ENCODE measurements at places on chromosomes 5 and 9.

- DNase-seq = no peak
Measured at GRCh38 chr9:1129382-1129781, 79.2 kb downstream of the DMRT2 start.

DNA sequence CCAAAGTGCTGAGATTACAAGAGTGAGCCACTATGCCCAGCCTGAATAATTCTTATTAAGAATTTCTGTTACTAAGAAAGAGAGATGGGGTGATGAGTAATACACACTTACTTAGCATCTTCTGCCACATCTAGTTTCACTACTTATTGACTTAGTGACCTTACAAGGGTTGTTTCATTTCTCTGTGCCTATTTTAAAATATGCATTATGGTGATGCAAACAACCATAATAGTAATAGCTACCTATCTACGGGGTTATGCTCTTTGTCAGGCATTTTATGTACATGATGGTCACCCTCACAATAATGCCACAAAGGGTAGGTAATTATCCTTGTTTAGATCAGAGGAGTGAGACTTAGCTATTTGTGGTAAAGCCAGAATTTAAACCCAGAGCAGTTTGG lies 499.0 kb upstream of the SGCD start:
- no peak for DNase-seq

DNA sequence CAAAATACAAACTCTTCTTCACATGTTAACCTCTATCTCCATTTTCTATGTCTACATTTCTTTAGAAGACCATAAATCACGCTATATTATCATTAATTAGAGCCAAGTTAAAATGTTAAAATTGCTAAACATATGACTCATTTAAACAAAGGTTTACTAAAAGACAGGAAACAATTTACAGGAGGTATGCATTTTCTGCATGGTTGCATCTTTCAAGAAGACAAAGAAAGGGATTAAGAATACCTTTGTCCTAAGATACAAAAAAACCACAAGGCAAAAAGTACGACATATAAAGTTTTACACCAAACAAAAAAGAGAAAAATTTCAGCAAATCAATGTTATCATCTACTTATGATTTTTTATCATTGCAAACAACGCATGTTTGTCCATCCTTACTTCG lies 324.4 kb downstream of the PDE4D start:
- DNase-seq = no peak

DNA sequence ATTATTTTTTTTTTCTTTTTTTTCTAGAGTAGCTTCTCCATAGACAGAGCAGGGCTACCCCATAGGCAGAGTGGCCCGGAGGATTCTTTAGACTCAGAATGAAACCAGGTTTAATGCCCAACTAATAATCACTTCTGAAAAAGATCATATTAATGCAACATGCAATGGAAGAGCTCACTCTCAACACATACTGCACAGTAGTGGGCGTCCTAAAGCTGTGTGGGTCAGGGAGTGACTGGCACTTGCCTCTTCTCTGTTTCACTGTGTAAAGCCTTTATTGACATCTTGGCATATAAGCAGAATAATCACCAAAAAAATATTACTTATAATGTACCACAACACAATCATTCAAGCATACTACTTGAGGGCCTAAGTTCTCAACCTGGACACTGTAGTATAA lies 11.1 kb downstream of the PWWP2A start:
- no peak for DNase-seq

DNA sequence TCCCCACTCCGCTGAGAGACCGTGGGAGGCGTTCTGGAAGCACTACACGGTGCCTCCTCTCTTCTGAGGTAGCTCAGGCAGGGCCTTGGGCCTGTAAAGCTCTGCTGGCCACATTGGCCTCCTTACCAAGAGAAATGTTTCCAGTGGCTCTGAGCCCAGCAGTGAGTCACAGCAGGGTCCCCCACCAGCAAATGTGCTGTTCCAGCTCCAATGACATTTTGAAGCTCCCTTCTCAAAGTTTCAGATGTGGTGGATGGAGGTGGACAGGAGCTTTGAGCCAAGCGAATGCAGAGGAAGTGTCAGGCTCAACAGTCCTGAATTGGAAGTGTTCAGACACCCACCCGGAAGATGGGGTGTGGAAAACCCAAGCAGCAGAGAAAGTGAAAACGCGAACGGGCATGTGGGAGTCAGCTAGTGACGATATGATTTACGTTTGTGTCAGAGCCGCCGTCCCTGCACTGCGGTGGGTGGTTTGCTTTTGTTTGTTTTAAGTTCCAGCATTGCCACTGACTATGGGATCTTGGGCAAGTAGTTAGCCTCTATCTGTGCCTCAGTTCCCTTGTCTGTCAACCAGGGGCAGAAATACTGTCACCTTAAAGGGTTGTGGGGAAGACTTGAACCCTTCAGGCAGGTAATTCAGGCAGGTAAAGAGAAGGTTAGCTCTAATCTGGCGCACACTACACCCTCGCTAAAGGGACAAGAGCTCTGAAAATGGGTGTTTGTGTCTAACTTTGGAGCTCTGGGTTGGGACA lies 38.2 kb downstream of the C5orf15 start:
- peak; percentile 65 for DNase-seq

- peak; percentile 19 for DNase-seq
Measured at GRCh38 chr5:54743997-54744788, 226.6 kb downstream of the SNX18 start.

DNA sequence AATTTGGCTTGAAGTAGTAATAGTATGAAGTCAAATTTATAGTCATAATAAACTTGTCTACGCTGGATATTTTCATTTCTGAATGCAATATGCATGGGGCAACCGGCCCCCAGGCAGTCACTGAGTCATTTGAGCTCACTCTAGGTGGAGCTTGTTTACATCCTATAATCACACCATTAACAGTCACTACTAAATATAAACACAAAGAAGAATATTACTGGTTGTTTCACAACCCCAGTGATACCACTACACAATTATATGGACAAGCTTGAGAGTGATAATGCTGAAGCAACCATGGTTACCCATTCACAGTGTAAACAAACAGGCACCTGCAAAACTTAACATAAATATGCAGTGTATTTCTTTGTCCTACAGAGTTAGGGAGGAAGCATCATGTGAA lies 68.7 kb downstream of the MARCHF3 start:
- DNase-seq = no peak

DNA sequence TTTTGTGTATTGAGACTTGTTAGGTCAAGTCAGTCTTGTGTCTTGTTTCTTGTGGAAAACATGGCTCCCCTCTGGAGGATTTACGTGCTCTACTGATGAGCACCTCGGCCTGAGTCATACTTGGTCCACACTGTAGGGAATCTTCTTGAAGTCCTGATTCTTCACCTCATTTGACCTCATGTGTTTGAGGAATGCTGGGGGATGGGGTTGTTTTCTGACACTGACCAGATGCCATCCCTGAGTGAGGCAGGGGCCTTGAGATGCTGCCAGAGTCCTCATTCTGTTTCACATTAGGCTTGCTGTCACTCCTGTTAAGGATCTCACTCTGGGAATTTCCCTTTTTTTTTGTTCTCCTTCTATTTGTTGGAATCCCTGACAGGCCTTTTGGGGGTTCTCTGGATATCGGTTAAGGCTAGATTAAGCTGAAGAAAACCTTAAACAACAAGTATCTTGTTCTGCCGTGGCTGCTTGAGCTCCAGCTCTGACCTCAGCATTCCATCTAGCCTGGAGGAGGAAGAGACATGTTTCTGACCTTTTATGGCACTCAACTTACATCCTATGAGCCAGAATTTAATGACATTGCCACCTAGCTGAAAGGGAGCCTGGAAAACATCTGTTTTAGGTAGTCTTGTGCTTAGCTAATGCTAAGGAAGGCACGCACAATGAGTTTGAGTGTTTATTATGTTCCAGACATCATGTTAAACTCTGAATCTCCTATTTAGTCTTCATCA lies 20.6 kb downstream of the TCOF1 start:
- DNase-seq = no peak

DNA sequence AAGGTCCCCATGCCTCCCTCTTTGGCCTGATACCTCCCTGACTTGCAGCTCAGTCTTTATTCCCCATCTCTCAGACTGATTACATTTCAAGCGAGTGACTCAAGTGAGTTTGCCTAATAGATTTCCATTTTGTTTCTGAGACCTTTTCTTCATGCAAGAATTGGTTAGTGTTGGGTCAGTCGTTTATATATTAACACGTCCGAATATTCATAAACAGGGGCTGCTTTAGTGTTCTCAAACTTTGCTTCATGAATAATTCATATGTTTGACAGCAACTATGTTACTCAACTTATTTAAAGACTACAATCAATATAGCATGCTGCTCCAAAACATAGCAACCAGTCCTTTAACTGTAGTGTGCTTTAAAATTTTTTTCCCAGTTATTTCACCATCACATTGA lies 36.6 kb upstream of the MIER3 start:
- no peak for DNase-seq

GRCh38 chr9:116985596-116985995 lies 298.5 kb downstream of the TRIM32 start:
- DNase-seq = no peak

DNA sequence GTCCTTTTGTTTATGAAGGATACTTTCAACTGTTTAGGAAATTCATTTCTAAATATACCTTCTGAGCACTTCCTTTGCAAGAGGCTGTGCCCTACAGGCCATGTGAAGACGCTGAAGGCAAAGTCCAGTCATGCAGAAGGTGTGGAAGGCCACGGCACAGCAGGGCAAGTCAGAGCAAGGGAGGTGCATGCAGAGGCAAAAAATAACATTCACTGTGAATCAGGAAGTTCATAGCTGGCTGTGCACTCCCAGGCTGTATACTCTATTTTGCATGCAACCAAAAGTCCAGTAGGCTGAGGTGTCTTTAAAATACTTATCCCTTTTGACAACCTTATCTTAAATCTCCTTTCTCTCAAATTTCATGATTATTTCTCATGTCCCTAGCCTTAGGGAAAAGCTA lies 50.3 kb downstream of the GNAQ start:
- DNase-seq = no peak

- no peak for DNase-seq
Measured at GRCh38 chr9:571066-571465, 270.4 kb upstream of the DMRT1 start.

GRCh38 chr9:106883030-106883429 lies 20.1 kb downstream of the ZNF462 start:
- DNase-seq = no peak

- DNase-seq = no peak
Measured at GRCh38 chr9:109730228-109730627, 49.8 kb upstream of the PALM2AKAP2 start.

GRCh38 chr5:133108481-133108921 lies 56.7 kb downstream of the HSPA4 start:
- DNase-seq = no peak

DNA sequence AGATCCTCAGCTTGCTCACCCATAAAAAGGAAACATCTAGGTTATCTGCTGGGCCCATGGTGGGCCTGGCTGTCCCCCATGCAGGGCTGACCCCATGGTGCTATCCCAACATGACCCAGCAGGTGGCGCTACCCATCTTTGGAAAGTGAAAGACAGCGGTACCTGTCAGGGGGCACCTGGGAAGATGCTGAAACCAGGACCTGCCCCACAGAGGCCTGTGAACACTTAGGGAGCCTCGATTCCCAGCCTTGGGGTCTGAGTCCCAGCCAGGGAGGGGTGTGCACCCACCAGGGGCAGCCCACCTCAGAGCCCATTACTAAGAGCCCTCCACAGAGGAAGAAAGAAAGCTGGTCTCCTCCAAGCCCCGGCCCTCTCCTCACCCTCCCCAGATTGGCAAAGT lies 46.6 kb upstream of the IPPK start:
- DNase-seq = peak; percentile 85

DNA sequence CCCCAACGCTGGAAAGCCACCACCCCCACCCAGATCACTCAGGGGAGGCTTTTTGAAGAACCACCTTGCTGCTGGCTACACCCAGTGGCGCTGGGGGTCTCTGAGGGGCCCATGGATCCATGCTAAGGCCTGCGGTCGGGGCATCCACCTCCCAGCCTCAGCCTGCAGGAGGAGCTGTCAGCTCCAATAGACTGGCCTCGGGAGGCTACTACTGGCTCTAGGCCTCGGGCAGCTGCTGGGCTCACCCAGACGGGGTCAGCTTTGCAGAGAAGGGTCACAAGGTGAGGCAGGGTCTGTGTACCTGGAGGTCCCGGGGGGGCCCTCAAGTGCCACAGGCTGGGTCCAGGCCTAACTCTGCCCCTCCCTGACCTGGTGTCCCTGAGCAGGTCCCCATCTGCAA lies 193.7 kb downstream of the OLFM1 start:
- no peak for DNase-seq

DNA sequence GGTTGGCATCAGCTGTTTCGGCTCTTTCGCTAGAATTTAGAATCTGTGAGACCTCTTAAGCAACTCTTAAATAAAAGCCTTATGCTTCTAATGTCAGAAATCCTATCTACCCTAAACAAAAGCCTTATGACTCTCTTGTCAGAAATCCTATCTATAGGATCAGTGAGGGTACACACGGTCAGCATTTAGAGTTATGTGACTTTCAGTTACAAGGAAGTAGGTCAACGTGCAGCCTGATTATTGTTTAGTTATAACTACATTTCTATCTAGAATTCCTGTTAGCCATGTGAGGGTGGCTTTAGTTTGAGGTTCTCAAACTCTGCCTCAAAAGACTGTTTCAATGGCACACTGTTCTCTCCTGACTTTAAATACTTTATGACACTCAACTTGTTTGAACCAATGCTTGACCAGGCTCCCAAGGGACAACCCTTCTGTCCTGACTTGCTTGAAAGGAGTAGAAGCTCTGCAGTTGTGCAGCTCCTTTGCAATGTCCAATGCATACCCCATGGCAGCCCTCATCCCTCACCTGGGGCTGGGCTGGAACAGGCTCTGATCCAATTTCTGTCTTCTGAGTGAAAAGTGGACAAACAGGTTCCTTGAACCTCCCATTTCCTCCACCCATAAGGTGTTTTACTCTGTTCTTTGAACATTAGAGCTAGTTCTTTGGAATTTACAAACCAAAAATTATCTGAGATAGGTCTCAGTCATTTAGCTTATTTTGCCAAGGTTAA lies 251.6 kb upstream of the PIK3R1 start:
- no peak for DNase-seq

DNA sequence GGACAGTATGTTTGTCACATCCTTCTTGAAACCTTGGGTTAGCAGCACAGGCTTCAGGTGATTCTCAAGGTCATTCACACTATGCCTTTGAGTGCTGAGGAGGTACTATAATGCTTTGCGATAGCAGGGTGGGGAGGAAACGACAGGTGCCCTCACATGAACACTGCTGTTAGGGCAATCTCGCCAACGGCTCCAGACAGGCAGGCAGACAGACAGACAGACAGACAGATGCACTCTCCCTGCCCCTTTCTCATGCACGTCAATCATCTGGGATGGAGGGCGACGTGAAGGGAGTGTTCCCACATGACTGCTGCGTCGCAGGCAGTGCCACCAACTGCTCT lies 82.9 kb downstream of the RAPGEF1 start:
- DNase-seq = no peak

DNA sequence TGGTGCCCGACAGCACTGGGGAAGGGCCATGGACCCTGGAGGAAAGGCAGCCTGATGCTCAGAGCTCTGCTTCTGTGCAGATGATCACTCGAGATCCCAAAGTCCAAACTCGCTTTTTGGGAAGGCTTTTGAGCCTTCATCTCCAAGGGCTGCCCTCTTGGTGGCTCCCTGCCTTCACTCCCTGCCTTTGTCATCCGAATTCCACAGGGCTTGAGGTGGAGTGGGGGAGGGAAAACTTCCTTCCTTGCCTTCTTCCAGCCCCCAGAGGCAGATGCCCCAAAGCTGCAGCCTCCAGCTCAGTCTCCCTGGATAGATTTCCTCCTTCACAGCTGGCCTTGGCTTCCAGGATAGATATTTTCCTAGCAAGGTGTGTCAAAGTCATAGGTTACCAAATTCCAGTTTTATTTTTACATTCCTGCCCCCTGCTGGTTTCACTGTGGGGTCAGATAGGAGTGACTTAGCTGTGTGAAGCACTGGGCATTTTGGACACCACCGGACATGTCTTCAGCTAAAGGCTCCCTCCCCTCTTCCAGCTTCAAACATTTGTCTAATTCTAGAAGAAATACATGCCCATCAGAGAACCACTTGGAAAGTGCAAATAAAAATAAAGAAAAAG lies 268.2 kb downstream of the HSPA4 start:
- no peak for DNase-seq

All from stimulated activated CD4-positive, alpha-beta T cell treated with anti-CD3 and anti-CD28 coated beads, Interleukin-12 subunit alpha, Interleukin-12 subunit beta, amount 100 ng/mL, for 48 hours (primary cell).